ENCODE measurements at places on chromosomes 16 and 17.
A peak's percentile ranks its signal among the peaks of the same experiment; 100 is the strongest.

DNA sequence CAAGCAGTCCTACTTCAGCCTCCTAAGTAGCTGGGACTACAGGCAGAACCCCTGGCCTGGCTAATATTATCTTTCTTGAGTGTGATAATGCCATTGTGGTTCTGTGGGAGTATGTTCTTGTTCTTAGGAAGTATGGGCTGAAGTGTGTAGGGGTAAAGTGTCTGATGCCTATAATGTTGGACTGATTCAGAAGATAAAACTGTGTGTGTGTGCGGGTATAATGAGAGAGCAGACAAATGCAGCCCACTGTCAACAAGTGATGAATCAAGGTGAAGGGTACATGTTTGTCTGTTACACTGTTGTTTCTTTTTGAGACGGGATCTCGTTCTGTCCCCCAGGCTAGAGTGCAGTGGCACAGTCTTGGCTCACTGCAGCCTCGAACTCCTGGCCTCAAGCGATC, 127.5 kb downstream of the CLEC16A start:
- no peak for DNase-seq

- no peak for DNase-seq
Measured at GRCh38 chr17:19332371-19333131, 30.0 kb downstream of the B9D1 start.

DNA sequence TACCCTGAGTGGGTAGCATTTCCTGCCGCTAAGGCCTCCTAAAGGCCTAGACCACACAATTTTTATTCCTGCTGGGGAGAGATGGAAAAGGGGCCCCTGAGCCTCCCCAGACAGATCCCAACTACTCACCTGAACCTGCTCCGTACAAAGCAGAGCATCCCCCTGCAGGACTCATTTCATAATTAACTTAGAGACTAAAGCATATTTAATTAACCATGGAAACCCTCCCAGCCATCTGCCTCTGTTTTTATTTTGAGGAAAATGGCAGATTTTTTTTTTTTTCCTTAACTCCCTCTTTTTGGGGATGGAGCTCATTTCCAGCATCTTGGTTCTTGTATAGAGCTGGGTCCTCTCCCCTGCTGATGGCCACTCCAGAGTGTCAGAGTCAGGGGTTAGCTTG, 96.5 kb upstream of the CRHR1 start:
- DNase-seq: no peak

DNA sequence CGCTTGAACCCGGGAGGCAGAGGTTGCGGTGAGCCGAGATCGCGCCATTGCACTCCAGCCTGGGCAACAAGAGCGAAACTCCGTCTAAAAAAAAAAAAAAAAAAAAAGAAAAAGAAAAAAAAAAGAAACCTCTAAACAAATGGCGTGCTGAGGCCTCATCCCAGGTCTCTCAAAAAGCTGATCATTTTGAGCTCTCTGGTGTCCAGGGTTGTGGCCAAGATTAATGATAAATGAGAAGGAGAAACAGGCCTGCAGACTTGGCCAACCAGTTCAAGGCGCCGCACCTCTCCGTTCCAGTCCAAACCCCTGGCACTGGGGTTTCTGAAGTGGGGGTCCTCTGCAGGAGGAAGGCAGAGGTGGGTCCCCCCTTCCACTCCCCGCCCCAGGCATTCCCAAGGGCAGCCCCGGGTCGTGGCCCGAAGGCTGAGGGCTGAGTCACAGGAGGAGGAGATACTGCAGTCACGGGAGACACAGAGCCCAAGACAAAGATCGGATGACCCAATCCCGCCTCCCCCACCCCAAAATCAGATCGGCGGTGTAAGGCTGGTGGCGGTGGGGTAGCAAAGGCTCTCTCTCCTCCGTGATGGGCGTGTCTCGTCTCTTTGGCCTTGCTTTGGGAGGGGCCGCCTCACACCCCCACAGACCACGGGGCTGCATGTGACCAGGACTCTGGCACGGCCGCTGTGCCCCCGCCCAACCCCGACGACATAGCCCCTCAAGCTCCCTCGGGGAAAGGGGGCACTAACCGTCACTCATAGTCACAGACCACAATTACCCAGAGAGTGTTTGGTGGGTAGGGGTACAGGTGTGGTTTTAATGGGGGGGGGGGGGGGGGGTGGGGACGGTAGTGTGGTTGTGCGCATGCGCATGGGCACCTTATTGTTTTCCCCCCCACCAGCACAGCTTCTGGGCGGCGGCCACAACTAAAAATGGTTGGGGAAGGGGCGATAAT, 1.1 kb downstream of the VAT1 start:
- DNase-seq: peak; percentile 20

- no peak for DNase-seq
Measured at GRCh38 chr17:38602956-38603785, 2.6 kb downstream of the SRCIN1 start.

DNA sequence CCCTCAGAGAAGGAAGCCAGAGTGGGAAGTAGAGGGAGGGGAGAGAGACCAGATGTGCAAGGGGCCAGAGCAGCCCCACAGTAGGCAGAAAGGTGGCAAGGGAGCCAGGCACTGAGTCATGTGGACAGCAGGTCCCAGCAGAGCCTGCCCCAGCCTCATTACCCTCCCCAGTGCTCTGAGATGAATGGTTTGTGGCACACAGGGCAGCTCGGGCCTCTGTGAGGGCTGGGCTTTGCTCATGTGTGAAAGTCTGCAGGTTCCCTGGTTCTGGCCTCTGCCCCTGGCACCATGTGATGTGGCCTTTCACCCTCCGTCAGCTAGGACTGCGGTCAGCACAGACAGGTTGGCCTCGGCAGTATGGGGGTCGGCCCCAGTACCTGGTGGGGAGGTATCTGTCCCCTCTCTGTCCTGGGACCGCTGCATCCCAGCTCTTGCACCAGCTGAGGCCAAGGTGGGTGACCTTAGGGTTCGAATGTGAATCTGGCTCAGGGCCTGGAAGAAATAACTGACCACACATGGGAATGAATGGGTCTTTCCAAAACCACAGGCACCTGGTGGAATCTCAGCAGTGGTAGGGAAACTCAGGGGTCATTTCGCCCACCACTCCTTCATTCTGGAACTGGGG, 8.9 kb downstream of the LRRC75A start:
- DNase-seq: no peak

DNA sequence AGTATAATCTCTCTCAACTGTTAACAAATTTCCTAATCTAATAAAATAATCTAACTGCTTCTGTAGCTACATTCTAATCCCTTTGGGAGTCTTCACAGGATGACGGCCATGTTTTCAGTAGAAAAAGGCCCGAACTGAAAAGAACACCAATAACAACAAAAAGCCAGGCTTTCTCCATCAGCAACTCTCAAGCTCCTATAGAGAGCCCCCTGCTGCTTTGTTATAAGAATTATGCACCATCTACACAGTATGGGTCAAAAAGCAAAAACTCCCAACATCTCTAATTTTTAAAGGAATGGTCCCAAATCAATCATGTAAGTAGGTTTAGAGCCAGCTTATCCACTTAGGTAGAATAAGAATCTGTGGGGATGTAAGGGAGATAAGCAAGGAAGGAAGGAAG, 163.6 kb upstream of the C17orf78 start:
- DNase-seq: no peak

DNA sequence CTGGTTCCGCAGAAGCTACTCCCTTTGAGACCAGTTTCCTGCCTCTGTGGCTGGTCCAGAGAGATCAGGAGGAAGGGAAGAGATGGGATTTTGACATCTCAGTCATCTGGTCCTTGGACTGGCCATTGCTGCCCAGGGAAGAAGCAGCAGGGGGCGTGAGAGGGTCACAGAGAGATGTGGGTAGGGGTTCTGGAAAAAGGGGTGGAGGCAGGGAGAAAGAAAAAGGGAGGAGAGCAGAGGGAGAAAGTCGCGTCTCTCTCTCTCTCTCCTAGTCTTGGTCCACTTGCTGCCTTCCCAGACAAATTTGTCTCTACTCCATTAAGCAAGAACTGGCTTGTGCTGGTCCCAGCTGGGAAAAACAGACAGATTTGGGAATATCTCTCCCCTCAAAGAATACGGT, 4.4 kb downstream of the SHBG start:
- DNase-seq: no peak

DNA sequence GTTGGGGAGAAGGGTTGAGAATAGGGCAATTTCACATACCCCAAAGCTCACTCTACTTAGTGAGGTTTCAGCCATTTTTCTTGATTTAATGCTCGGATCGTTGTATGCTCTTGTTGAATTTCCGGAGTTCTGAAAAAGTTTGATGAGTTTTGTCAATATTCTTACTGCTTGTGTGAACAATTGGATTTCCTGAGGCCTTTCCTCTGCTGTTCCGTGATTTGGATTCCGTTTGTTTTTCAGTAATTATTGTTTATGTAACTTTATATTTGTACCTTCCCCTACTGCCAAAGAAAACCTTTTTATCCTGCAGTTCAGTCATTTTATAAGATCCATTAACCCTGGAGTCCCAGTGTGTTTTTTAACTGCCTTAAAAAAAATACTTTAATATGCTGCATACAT, 62.9 kb downstream of the PHKB start:
- no peak for DNase-seq

DNA sequence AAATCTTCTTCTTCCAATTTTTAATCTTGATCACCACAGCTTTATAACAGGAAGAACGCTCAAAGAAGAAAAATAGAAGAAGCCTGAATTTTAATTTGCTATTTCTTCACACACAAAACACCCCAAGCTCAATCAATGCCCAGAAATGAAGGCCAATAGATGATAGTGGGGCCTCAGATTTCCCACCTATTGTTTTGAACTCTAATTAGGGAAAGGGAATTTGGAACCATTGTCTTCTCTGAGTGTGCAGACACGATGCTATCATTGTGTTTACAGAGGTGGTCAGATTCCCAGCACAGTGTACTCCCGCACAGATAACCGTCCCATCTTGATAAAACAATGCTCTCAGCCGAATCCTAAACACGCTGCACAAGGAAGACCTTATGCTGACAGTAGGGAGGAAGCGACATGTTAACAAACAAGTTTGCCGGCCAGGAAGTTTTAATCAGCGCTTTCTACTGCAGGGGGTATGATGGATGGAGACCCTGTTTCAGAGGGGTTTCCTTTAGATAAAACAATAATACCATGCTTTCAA, 684.7 kb downstream of the MAF start:
- no peak for DNase-seq

DNA sequence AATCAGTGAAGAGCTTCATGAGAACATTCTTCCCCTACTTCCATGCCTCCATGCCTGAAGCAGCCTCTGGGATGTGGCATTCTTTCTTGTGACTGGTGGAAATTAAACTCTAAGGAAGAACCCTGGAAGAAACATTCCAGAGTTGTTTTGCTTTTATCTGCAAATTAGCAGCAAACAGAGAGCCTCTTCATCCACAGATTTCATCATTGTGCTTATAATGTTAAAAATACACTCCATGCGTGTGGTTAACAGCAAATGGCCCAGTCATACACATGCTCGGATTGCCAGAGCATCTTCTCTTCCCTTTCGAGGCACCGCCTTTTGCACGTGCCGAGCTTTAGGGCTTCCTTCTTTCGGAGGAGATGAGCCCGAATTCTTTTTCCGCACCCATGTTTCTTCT, 411.3 kb downstream of the SNX29 start:
- DNase-seq: no peak

GRCh38 chr17:18332909-18333489, 17.9 kb downstream of the SMCR8 start:
- DNase-seq: no peak

GRCh38 chr17:27339198-27339835, 45.4 kb downstream of the WSB1 start:
- DNase-seq: no peak

DNA sequence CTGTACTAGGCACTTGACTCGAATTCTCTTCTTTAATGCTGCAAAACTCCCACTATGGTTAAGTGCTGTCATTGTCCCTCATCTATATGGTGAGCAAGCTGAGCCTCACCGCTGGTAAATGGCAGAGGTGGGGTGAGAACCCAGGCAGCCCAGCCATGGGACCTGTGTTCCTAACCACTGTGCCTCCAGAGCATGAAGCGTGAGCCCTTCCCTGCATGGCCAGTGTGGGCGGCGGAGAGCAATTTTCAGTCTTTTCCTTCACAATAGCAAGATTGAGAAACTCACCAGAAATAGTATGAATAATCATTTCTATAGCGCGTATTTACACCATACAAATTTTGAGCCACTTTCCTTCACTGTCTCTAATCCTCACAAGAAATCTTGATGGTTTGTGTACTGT, 9.2 kb downstream of the BFAR start:
- no peak for DNase-seq

DNA sequence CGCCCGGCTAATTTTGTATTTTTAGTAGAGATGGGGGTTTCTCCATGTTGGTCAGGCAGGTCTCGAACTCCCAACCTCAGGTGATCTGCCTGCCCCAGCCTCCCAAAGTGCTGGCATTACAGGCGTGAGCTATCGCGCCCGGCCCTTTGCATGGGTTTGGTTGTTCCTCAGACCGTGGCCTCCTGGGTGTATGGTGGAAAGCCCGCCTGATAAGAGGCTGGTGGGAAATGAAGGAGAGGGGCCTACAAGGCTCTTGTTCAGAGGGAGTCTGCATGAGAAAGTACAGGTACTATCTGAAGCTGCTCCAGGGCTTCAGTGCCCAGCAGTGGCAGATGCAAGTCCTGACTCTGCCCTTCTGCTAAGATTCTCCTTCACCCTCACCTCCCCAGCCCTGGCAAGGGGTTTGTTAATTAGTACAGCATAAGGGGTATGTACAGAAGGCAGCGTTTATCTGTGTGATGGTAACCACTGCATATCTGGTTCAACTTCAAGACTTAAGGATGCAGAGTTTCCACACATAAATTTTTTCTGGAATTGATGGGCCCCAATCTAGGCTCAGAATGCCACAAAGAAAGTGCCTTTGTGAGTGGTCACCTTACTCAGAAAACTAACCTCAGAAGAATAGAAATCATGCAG, 24.2 kb downstream of the GRB7 start:
- DNase-seq: no peak

- DNase-seq: no peak
Measured at GRCh38 chr16:78571434-78571833, 472.0 kb downstream of the WWOX start.

DNA sequence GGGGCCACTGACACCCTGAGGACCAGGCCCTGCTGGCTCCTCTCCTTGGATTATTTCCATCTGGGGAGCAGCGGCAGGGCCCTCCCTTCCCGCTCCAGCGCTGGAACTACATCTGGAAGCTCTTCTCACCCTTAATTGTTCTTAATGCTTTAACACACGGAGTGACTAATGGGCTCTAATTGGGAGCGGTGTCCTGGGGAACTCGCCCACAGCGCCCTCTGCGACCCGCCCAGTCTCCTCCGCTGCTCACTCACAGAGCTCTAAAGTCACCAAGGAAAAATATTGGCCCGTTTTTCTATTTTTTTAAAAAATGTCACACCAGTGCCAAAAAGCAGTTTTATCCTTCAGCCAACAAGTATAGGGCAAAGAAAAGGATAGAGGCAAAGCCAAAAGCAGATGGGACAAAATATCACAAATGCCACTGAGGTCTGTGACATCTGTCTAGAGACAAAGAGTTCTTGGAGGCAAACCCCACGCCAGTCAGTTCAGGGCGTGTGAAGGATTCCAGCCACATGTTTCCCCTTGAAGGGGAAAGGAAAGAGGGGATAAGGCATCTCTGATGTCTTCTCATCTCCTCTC, 134.7 kb downstream of the RBFOX3 start:
- DNase-seq: no peak
